ENCODE measurements at places on chromosomes 7 and 10.

DNA sequence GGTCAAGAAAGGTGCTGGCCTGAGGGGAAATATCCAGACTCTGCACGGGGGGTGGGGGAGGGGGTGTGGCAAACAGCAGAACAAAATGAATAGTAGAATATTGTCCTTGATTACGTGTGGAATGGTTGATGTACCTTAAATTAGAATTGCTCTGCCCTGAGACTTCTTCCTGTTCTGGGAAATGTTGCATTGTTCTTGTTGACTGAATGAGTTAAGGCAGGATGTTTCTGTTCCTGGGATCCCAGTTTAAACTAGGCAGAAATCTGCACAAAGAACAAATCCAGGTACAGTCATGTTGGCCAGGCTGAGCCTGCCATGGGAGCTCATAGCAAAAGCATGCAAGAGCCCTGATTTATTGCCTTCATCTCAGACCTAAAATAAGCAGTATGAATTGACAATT, 558.7 kb upstream of the VSTM2A start:
- no peak overlapping the region for H3K27ac ChIP-seq
- H3K27me3 ChIP-seq, result no peaks in the 10 kb centered on the region
- DNase-seq, result no peak
- no peaks in the 10 kb centered on the region for H3K36me3 ChIP-seq
- H3K4me3 ChIP-seq, result no peak overlapping the region

GRCh38 chr10:95426482-95426881, 134.7 kb downstream of the SORBS1 start:
- H3K27me3 ChIP-seq, result no peaks in the 10 kb centered on the region
- H3K36me3 ChIP-seq, result no peaks in the 10 kb centered on the region

DNA sequence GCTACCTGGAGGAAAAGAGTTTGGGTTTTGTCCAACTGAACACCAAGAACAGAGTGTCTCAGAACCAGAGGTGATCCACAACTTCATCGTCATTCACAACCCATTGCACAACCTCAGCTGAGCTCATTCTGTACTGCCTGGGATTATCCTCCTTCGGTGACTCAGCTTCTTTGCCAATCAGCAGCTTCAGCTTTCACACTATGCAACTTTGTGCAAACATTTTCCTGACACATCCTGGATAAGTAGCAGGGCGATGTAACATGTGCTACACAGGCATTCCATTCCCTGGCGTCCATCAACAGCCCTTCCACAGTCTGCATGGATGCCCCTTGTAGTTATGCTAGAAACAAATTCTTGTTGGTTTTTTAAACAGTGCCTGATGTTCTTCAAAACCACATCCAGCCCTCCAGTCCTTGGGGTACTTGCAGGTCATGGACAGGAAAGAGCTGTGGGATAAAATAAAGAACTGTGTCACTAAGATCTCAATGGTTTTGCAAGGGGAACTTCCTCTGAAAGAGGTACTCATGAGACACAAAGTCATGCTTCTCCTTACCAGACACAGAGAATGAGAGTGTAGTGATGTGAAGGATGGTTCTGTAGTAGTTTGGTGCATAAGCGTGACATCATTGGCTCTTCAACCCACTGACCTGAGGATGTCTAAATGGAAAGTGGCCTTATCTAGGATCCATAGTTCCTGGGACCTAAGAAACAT, 478.5 kb downstream of the KIF20B start:
- no peaks in the 10 kb centered on the region for H3K36me3 ChIP-seq
- no peaks in the 10 kb centered on the region for H3K4me1 ChIP-seq
- no peaks in the 10 kb centered on the region for H3K27me3 ChIP-seq
- DNase-seq, result no peak
- H3K4me3 ChIP-seq, result no peak overlapping the region
- H3K27ac ChIP-seq, result no peak overlapping the region

DNA sequence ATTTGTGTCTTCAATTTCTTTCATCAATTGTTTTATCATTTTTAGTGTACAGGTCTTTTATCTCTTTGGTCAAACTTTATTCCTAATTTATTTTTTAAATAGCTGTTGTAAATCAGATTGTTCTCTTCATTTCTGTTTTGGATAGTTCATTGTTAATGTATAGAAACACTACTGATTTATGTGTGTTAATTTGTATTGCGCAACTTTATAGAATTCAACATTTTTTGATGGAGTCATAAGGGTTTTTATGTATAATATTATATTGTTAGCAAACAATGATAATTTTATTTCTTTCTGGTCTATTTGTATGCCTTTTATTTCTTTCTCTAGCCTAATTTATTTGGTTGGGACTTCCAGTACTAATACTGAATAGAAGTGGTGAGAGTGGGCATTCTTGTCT, 181.2 kb downstream of the CCDC7 start:
- H3K4me3 ChIP-seq, result no peak overlapping the region
- DNase-seq, result no peak
- no peaks in the 10 kb centered on the region for H3K4me1 ChIP-seq
